ENCODE measurements at places on chromosomes 13 and 19. TPM values are rescaled to one million over a fixed set of nuclear protein-coding genes. Genes with fewer than 3 reads are reported as not detected.

The ZNF296 gene
- total RNA-seq = 28.0 TPM

The CD209 gene
- 0.11 TPM for total RNA-seq

The KIR3DL2 gene
- total RNA-seq = not detected

The SOX1 gene
- not detected for total RNA-seq

The FGF22 gene
- total RNA-seq = 0.64 TPM

The MISP3 gene
- 0.18 TPM for total RNA-seq

Data from activated B cell treated with CpG ODN at 0.5 μM for 24 hours (primary cell).